ENCODE measurements at places on chromosomes 2 and 18.

GRCh38 chr2:200373973-200374416 lies 67.5 kb downstream of the SPATS2L start:
- no peak for DNase-seq

- no peak for DNase-seq
Observed at GRCh38 chr2:191366199-191366598, 121.0 kb downstream of the MYO1B start.

- DNase-seq: no peak
Observed at GRCh38 chr2:28606986-28607441, 111.2 kb downstream of the PLB1 start.

DNA sequence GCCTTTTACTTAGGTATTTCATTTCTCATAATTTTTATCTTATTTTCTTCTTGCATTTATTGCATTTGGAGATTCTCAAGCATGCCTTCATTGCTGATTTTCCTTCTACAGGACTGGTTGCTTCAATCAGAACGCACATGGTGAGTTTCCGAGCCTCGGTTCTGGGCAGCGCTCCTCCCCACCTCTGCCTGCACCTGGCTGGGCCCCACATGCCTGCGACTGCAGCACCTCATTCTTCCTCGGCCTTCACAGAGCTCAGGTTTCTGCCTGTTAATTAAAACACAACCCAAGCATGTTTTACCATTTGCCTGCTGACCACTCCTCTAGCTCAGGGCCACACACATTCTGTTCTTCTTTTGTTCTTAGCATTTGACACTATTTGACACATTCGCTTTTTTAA lies 398.8 kb downstream of the GALR1 start:
- DNase-seq: no peak

DNA sequence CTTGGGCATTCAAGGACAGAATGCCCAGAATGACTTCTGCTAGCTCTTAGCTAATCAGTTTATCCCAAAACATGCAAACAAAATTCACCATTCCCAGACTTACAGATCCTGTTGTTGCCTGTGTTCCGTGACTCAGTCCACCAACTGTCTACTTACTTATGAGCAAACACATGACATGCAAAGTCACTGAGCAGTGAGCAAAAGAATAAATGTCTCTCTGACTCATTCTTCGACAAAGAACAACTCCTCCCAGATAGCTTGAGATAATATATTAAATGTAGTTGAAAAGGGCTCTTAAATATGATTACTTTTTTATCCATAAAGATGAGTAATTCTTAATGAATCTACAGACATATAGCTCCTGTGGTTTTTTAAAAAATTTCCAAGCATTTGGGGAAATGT lies 9.0 kb upstream of the CREG2 start:
- no peak for DNase-seq

DNA sequence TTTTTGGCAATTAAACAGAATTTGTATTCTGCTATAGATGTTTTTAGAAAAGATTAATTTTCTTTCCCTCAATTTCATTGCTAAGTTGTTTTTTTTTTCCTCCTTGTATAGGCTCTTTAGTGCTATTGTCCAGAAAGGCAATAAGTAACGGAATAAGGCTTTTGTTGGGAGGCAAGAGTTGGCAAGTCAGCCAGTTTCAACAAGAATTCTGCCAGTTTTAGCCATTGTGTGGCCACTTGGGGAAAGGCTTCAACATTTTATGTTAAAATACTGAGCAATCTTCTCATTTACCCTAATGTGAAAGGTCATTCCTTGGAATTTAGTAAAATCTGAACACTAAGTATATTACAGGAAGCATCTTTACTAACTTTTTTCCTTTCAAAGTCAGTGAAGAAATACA lies 9.6 kb downstream of the CALCRL start:
- DNase-seq: no peak

GRCh38 chr2:235171550-235172031 lies 219.8 kb downstream of the SH3BP4 start:
- no peak for DNase-seq

DNA sequence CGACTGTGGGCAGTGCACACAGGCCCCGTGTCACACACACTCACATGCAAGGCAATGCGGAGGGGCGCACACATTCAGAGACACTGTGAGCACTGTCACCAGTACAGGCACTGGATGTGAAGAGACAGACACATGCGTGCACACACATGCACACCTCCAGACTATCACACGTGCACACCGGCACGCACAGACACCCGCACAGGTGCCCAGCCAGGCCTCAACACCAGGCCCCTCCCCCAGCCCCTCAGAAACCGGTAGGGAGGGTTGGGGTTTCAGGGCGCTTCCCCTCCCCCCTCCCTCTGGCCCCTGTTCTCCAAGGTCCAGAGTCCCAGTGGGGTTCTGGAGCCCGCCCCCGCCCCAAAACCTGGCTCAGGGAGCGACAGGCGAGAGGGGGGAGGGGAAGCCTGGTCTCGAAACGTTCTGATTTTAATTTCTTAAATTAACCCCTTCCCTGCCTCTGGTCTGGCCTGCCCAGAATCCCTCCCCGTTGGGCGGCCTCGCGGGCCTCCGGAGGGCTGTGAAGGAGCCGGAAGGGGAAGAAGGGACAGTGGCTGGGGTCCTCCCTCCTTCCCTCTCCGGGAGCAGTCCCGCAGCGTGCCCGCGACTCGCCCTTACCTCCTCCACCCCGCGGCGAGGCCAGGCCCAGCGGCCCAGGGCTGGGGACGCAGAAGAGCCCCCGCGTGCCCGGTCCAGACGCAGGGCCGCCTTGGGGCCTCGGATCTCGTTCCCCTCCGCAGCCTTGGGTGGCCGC lies 558 bp downstream of the FBXO41 start:
- DNase-seq: no peak

DNA sequence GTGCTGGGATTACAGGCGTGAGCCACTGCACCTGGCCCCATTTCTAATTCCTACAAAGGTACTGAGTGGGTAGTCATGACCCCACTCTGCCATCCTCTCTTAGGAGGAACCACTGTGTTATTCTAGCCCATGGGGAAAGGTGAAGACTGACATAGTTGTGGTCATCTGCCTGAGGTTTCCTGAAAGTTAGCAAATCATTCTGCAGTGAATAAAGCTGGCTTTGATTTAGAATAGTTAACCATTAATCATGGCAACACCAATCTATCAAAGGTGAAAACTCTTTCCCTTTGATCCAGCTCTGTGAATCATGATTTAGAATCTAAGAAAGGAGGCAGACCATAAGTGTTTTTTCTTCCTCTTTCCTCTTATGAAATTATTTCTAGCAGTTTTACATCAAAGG lies 50.8 kb downstream of the SUMO1 start:
- no peak for DNase-seq

DNA sequence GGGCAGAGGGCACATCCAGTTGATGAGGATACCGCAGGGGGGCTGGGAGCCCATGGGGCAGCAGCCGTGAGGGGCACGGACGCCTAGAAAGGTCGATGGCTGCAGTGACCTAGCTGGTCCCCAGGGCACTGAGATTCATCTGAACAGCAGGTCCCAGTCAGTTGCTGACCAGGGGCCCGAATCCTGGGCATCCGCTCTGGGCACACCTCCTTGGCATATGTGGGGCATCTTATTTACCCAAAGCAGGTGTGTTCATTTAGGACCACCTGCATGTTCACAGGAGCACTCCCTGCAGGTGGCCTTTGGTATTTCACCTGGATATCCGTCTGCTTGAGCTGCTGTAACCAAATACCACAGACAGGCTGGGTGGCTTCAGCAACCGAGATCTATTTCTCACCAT lies 72.0 kb upstream of the ODC1 start:
- no peak for DNase-seq

- DNase-seq: no peak
Observed at GRCh38 chr2:17475286-17475685, 43.0 kb downstream of the RAD51AP2 start.

DNA sequence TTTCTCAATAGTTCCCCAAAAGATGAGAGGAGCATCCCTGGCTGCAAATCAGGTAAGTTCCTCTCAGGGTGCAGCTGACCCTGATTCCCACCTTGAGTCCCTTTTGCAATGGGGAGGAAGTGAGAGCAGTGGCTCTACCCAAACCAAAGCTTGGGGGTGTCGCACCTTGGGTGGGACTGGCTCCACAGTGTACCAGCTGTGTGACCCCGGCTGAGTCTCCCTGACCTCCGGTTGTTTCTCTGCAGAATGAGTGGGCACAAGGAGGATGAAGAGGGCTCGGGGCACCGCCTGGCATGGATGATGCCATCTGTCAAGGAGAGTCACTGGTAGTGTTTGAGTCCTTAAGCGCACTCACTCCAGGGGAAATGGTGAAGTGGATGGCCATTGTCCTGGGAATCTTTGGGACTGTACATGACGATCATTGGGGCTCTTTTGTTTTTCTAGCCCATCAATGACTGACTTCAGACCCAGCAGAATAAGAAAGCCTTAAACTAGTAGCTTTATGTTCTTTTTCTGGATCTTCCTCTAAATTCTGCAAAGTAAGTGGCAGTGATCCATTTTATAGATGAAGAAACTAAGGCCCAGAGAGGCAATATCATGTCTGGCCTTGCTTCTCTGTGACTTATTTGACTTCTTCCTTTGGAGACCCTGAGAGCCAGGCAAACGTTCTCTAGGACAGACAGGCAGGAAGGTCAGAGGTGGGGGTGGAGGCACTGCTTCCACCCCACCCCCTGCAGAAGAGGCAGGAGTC lies 106.3 kb upstream of the ST3GAL5 start:
- no peak for DNase-seq

GRCh38 chr2:46329340-46329739 lies 32.1 kb downstream of the EPAS1 start:
- no peak for DNase-seq
